Caco-2 (cell line): ENCODE measurements at places on chromosomes 5 and 9.

DNA sequence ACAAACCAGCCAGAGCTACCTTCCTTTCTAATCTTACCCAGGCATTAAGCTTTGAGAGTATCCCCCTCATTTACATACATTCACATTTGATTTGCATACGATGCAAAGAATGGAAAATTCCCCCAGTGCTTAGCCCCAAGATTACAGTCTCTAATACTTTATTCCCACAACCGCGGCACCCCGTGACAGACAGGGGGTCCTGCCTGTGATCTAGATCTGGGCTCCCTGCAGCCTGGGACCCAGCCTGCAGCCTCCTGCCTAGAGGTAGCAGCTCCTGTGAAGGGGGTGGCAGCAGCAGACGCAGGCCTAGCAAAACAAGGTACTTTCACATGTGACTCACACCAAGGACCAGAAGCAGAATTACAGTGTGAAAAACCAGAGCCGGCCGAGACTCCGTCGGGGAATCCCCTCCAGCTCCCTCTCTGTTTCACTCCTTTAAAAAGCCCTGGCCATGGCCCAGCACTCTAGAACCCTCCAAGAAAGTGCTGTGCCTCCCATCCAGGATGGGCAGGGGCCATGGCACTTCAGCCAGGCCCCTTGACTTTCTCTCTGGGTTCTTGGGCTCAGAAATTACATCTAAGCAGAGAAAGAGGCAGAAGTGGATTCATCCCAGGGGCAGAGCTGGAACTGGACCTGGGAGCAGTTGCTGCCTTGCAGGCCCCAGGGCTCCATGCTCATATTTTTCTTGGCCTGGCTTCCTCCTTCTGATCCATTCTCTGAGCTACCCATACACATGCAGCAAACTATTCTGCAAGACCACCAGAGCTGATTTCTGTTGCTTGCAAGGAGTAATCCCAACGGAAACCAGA is 14.0 kb upstream of the TCF7 start:
- H3K36me3 ChIP-seq: no peaks in the 10 kb centered on the region
- DNase-seq: no peak
- H3K4me1 ChIP-seq: peaks cover 22% of the 10 kb centered on the region
- H3K27me3 ChIP-seq: no peaks in the 10 kb centered on the region
- H3K27ac ChIP-seq: no peak overlapping the region

DNA sequence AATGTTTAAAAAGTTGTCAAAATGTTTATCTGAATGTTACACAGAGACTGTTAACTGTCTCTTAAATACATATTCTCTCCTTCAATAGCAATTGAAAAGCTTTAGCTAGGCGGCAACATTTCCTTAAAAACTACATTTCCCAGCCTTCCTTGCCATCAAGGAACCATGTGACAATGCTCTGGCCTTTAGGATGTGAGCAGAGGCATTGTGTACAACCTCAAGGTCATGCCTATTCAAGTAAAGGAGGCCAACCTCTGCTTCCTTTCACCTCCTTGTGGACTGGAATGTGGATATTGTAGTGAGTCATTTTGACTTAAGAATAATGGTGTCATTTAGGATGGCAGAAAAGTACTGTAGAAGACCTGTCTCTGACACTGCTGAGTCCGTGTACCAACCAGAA is 23.7 kb upstream of the MROH2B start:
- no peak overlapping the region for H3K27ac ChIP-seq
- H3K27me3 ChIP-seq: no peaks in the 10 kb centered on the region
- DNase-seq: no peak
- no peak overlapping the region for H3K4me3 ChIP-seq
- H3K36me3 ChIP-seq: no peaks in the 10 kb centered on the region

GRCh38 chr5:71651579-71651978 is 64.4 kb downstream of the MCCC2 start:
- no peaks in the 10 kb centered on the region for H3K27me3 ChIP-seq
- H3K36me3 ChIP-seq: peaks cover 2% of the 10 kb centered on the region; the same call in 1 of the 2 replicates
- no peak overlapping the region for H3K27ac ChIP-seq
- H3K4me3 ChIP-seq: no peak overlapping the region
- DNase-seq: no peak
- no peaks in the 10 kb centered on the region for H3K4me1 ChIP-seq

DNA sequence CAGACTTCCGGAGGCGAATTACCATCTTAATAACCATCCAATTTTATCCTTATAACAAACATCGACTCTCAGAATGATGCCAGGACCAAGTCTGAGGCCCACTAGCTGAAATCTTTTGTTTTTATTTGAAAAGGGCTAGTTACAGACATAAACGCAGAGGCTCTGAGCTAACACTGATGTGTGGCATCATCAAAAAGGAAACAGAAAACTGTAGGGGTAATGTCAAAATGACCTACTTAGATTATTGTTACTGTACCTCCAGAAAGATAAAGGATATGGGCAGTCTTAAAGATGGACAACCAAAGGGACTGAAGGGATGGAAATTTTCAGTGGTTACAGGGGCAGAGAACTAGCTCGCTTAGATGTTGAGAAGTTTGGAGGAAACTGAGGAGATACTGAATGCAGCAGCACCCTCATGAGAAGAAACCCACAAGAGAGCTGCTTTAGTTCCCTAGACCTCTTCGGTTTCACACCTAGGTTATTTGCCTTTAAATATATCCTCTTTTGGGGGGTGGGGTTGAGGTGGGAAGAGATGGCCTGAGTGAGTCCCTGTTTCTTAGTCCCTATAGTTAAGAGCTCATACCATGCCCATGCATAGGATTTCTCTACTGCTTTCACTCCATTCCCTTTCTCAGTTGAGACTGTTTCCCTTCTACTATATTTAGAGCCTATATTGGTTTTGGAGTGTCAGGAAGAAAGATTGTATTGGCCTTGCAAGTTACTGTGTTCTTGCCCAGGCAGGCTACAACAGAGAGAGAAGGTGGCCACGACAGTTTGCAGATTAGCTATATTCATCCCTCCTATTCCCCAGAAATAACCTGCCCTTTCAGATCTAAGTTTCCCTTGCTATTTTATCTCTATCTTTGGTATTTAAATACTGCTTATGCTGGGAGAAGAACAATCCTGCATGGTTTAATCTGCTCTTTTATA is 320.4 kb upstream of the EFNA5 start:
- no peaks in the 10 kb centered on the region for H3K36me3 ChIP-seq
- no peak overlapping the region for H3K4me3 ChIP-seq
- no peaks in the 10 kb centered on the region for H3K27me3 ChIP-seq

- H3K27ac ChIP-seq: no peak overlapping the region
- H3K36me3 ChIP-seq: no peaks in the 10 kb centered on the region
- H3K4me3 ChIP-seq: no peak overlapping the region
- no peak for DNase-seq
These were observed 119.1 kb upstream of the PTGER4 start for GRCh38 chr5:40560474-40561110.

DNA sequence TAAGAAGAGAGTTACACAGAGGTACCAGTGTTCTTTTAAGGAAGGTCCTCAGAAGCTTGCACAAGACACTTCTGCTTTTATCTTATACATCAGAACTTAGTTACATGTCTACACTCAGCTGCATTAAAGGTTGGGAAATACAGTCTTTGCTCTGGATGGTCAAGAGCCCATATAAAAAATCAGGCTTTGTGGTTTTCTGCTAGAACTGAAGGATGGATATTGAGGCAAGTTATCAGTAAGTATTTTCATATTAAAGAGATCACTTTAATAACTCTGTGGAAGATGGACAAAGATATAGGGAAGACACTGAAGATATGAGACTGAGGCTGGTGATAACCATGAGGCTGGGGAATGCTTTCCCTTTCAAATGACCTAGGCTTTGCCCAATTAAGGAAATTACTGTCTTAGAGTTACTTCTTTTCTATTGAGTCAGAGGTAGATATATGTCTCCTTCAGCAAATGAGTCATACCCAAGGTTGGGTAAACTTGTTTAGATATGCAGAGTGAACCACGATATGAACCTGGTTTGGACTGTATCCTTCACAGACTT is 87.0 kb upstream of the TNC start:
- H3K36me3 ChIP-seq: no peaks in the 10 kb centered on the region
- no peak overlapping the region for H3K4me3 ChIP-seq
- H3K27me3 ChIP-seq: no peaks in the 10 kb centered on the region
- peaks cover 14% of the 10 kb centered on the region; the same call in 1 of the 2 replicates for H3K4me1 ChIP-seq
- H3K27ac ChIP-seq: no peak overlapping the region

DNA sequence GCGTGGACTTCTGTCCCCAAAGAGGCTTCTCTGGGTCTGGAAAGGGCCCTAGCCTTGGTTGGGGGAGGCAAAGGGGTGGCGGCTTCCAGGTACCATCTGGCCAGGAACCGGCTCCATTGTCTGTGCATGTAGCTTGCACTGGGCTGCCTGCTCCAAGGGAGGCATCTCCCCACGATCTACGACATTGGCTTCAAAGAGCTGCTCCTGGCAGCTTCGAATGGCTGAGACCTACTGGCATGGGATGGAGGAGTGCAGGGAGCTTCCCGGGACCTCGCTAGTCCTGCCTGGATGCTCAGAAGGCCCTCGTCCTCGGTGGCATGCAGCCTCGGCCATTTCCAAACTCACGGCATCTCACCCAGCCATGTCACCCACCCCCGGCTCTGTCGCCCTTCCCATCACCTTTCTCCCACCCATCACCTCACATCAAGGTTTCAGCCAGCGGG is 137.8 kb downstream of the KCNIP1 start:
- H3K27me3 ChIP-seq: no peaks in the 10 kb centered on the region; the same call in 1 of the 2 replicates
- DNase-seq: no peak
- no peak overlapping the region for H3K27ac ChIP-seq
- no peaks in the 10 kb centered on the region; the same call in 1 of the 2 replicates for H3K36me3 ChIP-seq

DNA sequence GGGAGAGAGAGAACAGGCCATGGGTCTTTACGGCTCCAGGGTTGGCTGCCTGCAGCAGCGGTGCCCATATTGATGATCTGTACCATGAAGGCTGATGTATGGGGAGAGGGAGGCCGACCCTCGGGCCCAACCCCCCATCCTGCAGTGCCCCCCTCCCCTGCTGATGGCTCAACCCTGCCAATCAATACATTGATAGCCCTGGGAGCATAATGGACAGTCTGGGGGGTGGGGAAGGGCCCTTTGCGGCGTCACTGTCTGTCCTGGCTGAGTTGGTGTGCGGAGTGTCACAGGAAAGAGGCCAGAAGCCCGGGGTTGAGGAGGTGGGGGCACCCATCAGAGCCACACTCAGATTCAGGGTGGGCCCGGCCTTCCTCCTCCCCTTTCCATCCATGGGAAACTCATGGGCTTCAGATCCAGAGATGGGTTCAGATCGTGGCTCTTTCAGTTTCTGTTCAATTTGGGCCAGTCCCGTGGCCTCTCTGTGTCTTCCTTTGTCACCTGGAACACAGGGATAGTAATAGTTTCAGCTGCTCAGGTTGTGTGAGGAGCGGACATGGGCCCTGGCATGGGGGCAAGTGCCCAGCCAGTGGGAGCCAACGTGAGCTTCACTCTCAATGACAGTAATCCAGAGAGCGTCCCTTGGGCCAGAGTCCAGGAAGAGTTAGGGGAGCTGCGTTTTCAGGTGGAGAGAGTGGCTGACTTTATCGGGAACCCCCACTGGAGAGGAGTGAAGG is 9.5 kb downstream of the FGF18 start:
- no peaks in the 10 kb centered on the region for H3K27me3 ChIP-seq
- H3K36me3 ChIP-seq: no peaks in the 10 kb centered on the region
- DNase-seq: peak; percentile 15

DNA sequence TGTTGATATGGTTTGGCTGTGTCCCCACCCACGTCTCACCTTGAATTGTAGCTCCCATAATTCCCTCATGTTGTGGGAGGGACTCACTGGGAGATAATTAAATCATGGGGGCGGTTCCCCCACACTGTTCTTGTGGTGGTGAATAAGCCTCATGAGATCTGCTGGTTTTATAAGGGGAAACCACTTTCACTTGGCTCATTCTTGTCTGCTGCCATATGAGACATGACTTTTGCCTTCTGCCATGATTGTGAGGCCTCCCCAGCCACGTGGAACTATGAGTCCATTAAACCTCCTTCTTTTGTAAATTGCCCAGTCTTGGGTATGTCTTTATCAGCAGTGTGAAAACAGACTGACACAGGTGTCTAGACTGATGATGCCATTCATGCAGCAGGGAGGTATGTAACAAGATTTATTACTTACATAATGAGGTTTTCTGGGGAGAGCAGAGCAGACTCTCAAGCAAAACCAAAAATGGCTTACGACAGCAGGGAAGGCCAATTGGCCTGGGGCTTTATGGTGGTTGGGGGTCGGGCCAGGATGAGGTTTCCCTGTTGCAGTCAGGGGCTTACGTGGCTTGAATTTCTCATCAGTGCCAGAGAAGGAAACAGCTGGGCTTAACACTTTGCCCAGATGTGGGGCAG is 9.5 kb upstream of the COMMD10 start:
- no peak for DNase-seq
- H3K4me1 ChIP-seq: no peaks in the 10 kb centered on the region
- no peak overlapping the region for H3K4me3 ChIP-seq

DNA sequence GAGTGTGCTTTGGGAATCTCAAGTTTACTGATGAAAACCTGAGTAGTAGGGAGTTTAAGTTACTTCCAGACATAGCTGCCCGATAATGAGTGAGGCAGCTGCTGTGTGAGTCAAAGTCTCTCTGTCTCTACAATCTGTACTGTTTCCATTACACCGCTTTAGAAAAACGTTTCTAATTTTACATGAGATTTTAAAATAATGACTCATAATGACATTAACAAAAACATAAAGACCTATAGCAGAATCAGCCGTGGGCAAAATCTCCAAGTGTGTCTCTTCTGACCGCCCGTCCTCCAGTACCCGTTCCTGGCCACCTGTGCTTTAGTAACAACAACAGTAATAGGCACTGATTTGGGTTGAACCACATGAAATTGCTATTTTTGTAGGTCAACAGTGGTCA is 69.6 kb upstream of the PRRC1 start:
- H3K36me3 ChIP-seq: no peaks in the 10 kb centered on the region
- no peaks in the 10 kb centered on the region; the same call in 1 of the 2 replicates for H3K4me1 ChIP-seq
- no peaks in the 10 kb centered on the region for H3K27me3 ChIP-seq

DNA sequence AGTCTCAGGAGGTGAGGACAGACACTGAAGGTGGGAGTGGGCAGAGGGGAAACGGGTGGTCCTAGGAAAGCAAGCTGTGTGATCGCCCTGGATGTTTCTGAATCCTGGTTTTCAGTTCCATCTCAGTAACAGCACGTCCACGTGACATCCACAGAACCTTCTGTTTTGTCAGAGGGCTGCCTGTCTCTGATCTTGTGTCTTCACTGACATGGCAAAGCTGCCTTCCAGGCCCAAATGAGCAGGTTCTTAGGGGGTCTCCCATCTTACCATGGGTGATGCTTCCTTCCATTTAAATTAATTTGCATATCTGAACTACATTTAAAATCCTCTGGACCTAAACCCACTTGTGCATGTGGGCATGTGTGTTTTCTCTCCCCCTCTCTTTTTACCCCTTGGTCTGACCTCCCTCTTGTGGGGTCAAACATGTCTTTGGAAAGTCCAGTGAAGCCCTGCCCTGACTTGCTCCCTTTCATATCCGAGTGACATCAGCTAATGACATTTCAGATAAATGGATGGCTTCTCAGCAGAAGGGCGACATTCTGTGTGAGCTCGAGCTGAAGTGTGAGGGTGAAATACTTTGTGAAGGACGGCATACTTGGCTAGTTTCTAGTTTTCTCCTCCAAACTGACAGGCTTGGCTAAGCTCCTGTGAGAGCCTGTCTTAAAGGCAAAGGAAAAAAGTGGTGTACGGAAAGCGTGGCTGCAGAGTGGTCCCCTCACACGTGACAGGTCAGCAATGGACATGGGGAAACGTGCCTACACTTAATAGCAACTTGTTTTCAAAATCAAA is 204.8 kb upstream of the S1PR3 start:
- no peaks in the 10 kb centered on the region for H3K27me3 ChIP-seq
- no peaks in the 10 kb centered on the region for H3K36me3 ChIP-seq
- no peak overlapping the region for H3K4me3 ChIP-seq
- H3K4me1 ChIP-seq: no peaks in the 10 kb centered on the region
- H3K27ac ChIP-seq: no peak overlapping the region
- no peak for DNase-seq
